ENCODE measurements at places on chromosomes 7 and 10.

GRCh38 chr10:22630234-22631174, 83.9 kb downstream of the PIP4K2A start:
- DNase-seq: no peak

DNA sequence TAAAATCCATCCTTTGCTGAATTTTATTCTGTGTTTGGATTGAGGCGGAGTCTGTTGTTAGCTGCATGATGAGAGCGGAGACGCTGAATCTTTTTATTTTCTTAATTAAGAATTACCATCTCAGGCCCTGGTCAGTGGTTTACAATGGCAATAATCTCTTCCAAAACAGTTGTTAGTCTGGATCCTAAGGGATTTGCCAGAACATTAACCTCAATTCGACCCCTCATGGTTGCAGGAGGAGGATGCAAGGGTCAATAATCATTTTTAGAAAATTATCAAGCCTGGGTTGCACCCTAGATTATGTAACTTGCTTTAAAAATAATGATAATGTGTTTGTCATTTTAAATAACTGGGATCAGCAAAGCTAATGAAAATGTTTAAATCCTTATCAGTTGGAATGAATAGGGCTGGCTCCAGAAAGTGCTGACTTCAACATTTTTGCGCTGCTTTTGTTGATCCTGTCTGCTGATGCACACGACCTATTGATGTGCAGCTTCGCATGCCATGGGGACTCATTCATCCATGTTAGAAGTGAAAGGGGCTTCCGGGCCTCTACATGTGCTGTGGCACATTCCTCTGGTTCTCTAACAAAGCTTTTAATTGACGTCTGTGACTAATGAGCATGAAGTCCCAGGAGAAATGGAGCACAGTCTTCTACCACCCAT, 80.7 kb upstream of the KIAA1217 start:
- DNase-seq: no peak

DNA sequence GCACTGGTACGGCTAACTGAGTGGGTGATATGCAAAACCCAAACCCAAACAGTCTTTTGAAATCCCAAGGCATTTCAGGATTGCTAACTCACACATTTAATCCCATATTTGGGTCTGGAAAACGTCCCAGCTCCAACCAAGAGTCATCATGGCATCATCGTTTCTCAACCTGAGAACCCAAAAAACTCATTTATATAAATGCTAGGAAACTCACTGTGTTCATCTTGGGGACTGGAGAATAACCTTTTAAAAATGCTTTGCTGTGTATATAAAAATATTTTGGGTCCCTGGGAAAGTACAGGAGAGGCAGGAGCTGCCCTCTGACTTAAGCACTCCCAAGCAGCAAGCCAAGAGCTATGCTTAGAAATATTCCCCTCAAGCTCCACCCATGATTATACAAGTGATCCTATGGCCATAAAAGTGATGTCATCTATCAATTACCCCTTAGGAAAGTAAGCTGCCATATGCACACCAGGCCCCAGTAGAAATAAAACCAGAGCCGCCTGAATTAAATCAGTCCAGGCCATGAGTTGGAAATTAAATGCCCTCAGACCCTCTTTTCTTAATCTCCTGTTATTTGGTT, 352.1 kb downstream of the FRMD4A start:
- no peak for DNase-seq

DNA sequence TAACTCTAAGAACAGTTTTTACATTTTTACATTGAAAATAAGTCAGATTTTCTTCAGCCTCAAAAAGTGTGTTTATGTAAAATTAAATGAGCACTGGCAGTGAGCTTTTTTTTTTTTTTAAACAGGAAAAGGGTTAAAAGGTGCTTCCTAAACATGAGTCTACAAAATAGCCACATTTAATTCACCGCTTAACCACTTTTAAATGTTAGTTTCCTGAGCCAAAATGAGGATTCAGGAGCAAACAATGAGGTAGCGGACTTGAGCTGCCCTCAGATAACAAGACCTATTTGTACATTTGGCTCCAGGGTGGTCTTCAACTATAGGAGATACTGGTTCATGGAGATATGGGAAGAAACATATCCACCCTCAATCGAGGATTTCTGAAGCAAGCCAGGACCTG, 22.8 kb downstream of the AKR1C3 start:
- no peak for DNase-seq

- no peak for DNase-seq
Measured at GRCh38 chr7:81515009-81515408, 254.8 kb downstream of the HGF start.

DNA sequence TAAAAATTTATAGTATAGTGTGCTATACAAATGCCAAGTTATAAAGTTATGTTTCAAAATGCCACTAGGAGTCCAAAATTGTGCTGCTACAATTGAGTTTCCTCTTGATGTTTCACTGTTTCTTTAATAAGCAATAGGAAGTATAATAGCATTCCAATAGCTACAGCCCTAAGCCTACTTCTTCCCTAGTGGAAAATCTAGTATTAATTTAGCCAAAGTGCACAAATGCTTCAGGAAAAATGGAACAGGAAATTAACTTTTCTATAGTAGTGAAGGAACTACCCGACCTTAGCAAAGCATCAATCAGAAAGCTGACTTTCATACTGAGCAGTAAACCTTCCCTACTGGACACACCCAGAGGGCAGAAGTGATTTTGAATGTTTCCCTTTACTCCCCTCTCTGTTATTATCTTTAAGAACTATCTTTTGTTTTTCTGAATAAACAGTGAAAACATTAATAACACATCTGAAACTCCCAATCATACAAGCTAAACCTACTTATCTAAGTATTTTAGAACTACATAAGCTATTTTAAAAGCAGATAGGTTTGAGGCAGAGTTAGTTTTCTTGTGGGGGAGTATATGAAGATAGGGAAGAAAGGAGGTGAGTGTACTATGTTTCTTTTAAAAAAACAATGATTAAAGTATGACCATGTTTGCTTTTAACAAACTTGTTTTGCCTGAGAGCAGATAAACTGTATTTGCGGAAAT, 13.7 kb downstream of the CPED1 start:
- no peak for DNase-seq

DNA sequence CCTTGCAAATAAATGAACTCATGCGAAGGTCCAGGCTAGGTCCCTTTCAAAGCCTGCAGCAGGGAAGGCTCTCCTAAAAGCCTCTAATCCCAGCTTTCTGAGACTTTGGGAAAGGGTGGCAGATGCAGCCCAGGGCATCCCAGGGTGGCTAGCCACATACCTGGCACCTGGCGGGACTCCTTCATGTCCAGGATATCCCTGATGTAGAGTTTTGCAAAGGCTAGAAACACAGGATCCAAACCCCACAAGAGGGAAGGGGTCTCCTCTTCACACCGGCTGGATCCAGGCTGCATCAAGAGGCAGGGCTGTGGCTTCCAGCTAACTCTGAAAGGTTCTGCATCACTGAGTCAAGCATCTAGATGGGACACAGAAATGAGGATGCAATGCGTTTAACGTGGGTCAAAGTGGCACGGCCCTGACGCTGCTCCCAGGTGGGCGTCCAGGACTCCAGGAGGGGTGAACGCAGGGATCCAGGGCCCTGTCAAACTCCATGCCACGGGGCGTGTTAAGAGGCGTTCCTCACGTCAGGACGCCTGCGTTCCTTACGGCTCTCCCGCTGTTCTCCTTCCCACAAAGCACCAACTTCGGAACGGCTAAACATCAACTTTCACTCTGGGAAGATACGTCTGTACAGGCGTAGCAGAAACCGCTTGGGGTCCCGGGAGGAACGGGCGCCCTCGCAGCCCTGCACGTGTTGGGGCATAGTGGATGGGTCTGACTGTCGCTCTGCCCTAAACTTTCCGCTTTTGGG, 507 bp downstream of the STN1 start:
- no peak for DNase-seq

DNA sequence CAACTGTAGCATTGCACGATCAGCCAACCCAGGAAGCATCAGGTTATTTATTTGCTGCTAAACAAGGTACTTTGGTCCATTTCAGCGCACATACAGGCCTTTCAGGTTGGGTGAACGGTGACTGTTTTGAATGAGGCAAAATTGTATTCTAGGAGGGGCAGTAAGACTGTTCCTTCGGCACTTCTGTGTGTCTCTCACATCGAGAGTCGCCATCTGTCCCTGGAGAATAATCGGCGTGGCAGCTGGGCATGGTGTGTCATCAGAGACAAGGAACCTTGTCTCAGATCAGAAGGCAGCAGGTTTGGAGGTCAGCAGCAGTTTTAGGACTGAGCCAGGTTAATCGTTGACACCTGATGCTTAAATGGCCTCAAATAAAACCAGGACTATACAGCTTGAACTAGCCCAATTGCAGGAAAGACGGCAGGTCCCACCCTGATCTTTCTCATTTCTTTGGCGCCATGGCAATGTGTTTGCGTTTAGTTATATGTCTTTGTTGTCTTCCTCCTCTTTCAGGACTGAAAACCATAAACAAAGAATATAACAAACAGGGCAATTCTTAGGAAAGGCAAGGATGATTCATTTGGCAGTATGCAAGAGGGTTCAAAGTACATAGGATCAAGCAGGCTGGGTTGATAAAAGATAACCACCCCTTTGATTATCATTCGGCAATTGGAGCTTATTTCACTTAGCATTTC, 92.0 kb upstream of the PRR15 start:
- DNase-seq: no peak

DNA sequence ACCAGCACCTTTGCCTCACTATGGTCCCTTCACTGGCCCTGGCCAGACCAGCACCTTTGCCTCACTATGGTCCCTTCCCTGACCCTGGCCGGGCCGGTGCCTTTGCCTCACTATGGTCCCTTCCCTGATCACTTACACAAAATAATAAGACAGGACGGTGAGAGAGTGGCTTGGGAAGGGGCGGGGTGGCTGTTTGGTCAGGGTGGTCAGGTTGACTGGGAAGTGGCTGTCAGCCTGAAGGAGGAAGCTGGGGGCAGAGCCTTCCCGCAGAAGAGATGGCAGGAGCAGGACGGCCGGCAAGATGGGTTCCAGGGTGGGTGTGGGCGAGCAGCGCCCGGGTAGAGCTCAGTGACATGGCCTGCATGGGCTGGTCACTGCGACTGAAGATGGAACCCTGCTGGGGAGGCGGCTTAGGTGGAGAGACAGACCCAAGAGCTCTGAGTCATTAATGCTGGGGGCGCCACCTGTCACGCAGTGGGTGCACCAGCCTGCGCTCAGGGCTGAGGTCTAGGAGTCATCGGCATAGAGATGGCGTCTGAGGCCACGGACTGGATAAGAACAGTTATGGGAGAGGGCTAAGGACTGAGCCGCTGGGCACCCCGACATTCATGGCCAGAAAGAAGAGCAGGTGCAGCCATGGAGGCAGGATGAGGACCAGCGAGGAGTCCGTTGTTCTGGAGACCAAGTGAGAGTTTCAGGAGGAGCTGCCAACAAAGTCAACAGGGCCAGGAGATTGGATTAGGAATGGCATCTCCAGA, 91.8 kb downstream of the CHST15 start:
- DNase-seq: no peak

DNA sequence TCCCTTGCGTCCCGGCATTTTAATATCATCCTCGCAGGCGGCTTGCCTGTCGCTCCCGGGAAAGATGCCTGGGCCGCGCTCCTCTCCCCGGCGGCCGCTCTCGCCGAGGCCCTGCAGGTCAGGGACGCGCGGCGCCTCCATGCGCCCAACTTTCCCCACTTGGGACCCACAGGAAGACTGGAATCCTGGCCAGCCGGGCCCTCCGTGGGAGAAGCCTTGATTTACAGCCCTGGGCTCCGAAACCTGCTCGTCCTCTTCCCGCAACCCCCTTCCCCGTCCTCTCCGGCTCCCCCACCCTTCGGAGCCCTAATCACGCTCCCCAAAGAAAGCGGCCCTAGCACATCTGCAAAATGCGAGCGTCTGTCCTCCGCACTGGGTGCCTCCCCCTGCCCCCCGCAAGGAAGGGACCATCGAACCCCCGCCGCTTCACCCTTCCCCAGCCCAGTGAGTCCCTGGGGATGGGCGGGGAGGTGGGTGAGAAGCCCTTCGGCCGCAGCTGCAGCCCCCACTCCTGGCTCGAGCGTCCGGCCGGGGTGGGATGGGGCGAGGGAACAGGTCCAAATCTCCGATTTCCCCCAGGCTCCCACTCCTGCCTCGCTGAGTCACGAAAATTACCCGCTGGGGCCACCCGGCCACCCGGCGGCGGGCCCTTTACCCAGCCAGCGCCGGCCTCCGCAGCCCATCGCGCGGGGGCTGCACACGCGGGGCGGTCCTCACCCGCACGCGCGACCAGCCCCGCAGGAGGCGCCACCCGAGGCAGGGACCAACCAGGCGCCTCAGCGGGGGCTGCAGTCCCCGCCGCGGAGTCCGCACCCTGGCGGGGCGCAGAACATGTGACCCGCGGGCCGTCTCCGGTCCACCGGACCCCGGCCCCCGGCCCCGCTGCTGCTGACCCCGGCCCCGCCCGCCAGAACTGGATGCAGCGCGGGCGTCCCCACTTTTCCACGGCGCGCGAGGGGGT, 695 bp downstream of the HSPA12A start:
- no peak for DNase-seq
